ENCODE measurements at places on chromosomes 1 and 21. TPM values are rescaled to one million over a fixed set of nuclear protein-coding genes. Genes with fewer than 3 reads are reported as not detected.

The ECM1 gene
- 1.6 TPM for total RNA-seq

The BEND5 gene
- 10.2 TPM for total RNA-seq

The EFNA3 gene
- 6.0 TPM for total RNA-seq

The CFAP74 gene
- not detected for total RNA-seq

The TRIM63 gene
- total RNA-seq = not detected

The PLA2G4A gene
- 28.2 TPM for total RNA-seq

The C1orf94 gene
- not detected for total RNA-seq
